ENCODE measurements at places on chromosomes 3 and 15.

- DNase-seq: no peak
Observed at GRCh38 chr15:52673312-52673711, 5.9 kb downstream of the ATOSA start.

GRCh38 chr3:168881804-168882203 lies 781.7 kb downstream of the MECOM start:
- DNase-seq: no peak

- DNase-seq: no peak
Observed at GRCh38 chr3:127207727-127208482, 15.0 kb downstream of the PRR23E start.

GRCh38 chr3:106628407-106628806 lies 748.8 kb upstream of the CCDC54 start:
- DNase-seq: no peak

DNA sequence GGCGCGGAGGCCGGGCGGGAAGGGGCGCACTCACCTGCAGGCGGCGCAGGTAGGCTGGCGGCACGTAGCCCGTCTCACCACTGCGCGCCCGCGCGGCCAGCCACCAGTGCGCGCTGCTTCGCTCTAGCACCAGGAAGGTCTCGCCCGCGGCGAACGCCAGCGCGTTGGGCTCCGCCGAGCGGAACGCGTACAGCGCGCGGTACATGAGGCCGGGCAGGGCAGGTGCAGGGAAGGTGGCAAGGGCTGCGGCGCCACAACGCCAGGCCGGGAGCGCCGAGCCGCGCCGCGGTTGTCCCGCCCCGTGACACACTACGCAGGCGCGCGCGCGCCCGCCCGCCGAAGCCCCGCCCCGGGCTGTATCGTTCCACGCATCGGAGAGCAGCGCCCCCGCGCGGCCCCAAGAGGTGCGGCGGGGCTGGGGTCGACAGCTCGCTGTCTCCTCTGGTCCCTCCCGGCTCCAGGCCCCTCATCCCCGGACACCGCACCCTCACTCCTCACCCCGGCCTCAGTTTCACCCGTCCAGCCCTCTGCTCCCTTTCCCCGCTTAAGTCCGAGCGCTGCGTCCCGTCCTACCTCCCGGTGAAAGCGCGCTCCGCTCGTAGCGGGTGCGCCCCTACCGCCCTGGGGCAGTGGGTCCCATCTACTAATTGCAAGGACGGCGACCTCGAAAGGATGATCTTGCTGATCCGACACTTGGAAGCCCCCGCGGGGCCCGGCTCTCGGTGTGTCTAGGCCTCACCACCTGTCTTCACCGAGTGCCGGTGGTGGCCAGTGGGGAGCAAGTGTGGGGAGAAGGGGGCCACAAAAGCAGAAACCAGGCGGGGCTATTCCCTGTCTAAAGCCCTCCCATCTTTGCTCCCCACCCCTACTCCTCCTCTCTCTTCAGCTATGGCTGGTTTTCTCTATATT lies at the start of gene NCKIPSD:
TSS of gene NCKIPSD (minus strand) at position 313 of the 909 bp plus-strand sequence. CDS start at position 205, 108 bp downstream.
- DNase-seq: peak; percentile 94

GRCh38 chr3:16897254-16897926 lies 12.6 kb downstream of the PLCL2 start:
- no peak for DNase-seq

All from activated CD4-positive, alpha-beta T cell treated with anti-CD3 and anti-CD28 coated beads, Interleukin-10, Interleukin-2, amounts not matched to agents 100 ng/mL and 50 ng/mL, durations not matched to agents 16 hours and 8 hours (primary cell).